Stimulated activated CD8-positive, alpha-beta memory T cell treated with anti-CD3 and anti-CD28 coated beads, Interleukin-2, amount 100 ng/mL, for 1 hour (primary cell): ENCODE measurements at places on chromosomes 11 and 22.
A peak's percentile ranks its signal among the peaks of the same experiment; 100 is the strongest.

- DNase-seq, result no peak
Measured at GRCh38 chr22:31937341-31937740, 7.0 kb upstream of the YWHAH start.

DNA sequence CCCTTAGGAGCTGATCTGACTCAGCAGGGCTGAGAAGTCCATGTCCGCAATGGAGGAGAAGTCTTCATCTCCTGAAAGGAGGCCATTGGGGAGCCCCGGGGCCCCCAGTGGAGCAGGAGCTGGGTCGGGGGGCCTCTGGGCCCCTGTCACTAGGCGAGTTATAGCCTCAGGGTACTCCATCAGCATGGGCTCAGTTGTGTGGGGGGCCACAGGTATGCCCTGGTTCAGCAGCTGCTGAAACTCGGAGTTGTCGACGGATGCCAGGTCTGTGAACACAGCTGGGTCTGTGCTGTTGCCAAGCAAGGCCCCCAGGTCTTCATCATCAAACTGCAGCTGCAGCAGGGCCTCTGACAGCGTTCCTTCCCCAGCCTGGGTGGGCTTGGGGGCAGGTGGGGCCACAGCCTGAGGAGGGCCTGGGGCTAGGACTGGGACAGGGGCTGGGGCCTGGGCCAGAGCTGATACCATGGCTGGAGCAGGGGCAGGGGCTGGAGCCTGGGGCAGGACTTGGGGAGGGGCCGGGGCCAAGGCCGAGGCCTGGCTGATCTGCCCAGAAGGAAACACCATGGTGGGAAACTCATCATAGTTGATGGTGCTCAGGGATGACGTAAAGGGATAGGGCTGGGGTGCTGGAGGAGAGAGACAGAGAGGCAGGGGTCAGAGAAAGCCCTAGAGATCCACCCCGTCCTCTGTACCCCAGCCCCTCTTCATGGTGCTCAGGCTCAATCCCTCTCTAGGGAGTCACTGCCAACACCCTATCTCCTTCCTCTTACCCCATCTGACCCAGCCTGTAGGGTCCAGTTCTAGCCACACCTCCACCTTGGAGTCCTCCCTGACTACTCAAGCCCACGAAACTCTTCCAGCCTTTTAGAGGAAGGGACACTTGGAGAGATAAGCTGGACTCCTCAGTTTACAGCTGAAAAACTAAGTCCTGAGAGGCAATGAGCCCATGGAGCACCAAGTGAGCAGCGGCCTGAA lies 8.1 kb downstream of the RELA start:
- no peak for DNase-seq

GRCh38 chr11:73453562-73453961 lies 77.4 kb downstream of the RELT start:
- DNase-seq, result no peak

GRCh38 chr11:44443836-44444769 lies 121.4 kb upstream of the CD82 start:
- DNase-seq, result no peak

DNA sequence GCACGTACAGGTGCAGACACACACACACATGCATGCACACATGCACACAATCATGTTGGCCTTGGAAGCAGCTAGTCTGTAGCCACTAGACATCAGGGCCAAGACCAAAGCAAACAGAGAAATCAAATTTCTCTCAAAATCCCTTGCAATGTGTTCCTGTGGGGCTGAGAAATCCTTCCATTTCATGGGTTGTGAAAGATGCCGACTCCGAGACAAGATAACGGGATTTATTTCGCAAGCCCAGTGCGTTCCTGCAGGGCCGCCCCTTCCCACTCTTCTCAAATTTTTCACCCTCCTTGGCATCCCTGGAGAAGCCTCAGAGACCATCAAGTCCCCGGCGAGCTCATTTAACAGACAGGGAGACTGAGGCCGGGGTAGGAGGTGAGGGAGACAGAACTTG lies 366.7 kb downstream of the MN1 start:
- DNase-seq, result no peak

- DNase-seq, result no peak
Measured at GRCh38 chr11:119375337-119376196, 5.9 kb downstream of the USP2 start.

DNA sequence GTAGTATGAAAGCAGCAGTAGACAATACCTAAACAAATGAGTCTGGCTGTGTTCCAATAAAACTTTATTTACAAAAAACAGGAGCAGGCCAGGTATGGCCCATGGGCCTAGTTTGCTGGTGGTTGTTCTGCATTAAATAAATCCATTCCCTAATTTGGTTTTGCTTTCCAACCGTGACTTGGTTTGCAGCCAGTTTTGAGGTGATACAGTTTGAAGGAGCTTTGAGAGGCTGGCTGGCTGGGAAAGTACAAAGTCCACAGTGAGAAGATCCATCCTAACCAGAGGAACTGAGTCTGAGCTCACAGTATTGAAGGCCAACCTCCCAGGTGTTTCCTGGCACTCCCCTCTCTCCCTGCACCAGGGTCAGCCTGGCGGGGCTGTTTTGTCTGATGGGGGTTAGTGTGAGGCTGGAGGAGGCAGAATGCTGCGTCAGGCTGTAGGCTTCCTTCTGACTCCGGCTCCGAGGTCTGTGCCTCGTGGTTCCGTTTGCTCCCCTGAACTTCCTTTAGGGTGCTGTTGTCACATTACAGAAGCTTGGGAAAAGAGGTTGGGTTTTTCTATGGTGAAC lies 129.5 kb downstream of the MICAL2 start:
- no peak for DNase-seq

DNA sequence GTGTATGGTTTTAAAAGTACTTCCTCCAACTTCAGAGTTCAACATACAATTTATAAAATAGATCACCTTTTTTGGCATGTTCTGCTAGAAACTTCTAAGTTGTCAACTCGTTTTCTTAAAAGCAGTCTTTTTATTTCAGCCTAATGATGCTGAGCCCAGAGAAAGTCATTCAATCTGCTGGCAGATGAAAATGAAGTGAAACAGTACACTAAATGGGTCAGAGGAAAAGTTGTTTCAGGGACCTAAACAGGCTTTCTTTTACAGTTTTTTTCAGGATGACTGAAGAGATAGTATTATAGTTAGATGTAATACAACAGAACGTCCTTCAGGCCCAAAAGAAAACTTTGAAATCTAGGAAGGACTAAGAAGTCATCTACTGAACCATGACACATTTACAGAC lies 842.7 kb upstream of the CCDC90B start:
- no peak for DNase-seq

- no peak for DNase-seq
Measured at GRCh38 chr11:119384332-119384731, 2.8 kb upstream of the USP2 start.

GRCh38 chr11:123308077-123308476 lies 113.0 kb upstream of the CLMP start:
- no peak for DNase-seq

- peak; percentile 83 for DNase-seq
Measured at GRCh38 chr11:58579192-58580129, 598 bp downstream of the ZFP91 start.

DNA sequence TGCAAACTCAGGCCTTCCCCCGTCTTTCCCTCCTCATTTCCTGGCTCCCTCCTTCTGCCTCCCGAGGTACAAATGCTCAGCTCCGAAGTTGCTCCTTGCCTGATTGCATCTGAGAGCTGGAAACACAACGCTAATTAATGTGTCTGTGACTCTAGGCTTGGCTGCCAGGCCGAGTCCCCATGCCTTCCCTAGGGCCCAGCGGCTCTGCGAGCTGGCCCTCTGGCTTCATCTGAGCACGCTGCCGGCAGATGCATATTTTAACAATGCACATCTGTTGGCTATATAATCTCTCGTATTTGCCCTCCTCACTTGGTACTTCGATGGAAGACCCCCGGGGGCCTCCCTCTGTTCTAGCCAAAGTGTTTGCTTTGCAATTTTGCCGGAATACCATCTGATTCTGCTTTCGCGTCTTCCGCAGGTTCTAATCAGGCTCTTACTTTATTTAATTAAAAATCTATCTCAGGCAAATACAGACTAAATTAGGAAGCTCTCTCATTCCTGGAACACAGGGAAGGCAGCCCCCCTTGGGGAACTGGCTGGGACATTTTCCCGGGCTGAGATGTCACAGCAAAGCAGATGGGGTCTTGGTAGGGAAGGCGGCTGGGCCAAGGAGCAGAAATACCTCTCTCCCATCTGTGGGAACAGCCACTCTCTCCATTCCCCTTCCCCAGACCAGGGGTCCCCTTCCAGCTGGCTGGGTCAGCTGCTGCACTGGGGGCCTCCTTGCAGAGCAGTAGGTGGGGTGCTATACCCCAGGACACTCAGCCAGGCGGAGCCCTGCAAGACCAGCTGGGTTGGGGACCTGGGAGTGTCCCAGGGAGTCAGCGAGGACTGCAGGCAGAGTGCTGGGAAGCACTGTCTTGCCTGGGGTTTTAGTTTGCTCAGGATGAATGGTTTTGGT lies 162.8 kb downstream of the ST3GAL4 start:
- DNase-seq, result no peak

DNA sequence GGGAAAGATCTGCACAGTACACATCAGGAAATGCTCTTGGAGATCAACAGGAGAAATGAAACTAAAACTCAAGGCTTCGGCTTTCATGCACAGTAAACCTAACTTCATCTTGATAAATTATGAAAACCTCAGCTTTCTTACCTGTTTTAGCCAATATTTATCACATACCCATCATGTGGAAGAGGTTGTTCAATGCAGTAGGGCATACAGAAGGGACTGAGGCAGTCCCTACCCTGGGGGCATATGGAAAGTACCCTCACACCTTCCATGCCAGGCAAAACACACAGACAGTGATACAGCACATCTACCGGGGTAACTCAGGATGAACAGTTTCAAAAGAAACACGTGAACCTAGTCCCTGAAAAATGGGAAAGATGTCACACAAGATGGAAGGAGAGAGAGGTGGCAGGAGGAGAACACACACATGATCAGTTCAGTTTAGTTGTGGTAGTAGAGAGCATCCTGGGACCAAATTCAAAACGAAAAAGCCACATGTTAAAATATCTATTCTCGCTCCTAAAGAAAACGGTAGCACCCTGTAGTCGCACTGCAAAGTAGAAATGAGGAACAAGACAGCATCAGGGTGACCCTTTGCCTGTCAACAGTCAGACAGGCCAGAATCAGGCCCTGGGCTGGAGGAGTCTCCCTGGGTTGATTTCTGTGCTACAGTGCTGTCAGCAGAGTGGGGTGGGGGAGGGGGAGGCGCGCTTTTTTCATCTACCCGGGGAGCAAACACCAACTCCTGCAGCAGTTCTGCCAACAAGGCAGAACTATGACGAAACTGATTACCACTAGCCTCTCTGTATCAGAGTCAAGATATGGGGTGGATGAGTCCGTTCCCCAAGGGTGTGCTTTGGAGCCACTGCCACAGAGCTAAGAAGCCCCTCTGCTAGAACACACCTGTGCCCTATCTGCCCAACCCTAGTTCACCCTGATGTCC lies 1.3 kb downstream of the HIRA start:
- no peak for DNase-seq

GRCh38 chr22:45101515-45102227 lies 62.1 kb upstream of the NUP50 start:
- no peak for DNase-seq

GRCh38 chr22:38485783-38486182 lies 17.9 kb downstream of the KDELR3 start:
- no peak for DNase-seq

- no peak for DNase-seq
Measured at GRCh38 chr11:1117992-1118391, 39.8 kb upstream of the MUC5AC start.
